ENCODE measurements at places on chromosomes 5 and 9.
A peak's percentile ranks its signal among the peaks of the same experiment; 100 is the strongest.

GRCh38 chr5:115940080-115940810 lies 22.0 kb upstream of the LVRN start:
- no peak for DNase-seq

GRCh38 chr9:76216161-76216649 lies 178.0 kb downstream of the RFK start:
- DNase-seq = no peak

DNA sequence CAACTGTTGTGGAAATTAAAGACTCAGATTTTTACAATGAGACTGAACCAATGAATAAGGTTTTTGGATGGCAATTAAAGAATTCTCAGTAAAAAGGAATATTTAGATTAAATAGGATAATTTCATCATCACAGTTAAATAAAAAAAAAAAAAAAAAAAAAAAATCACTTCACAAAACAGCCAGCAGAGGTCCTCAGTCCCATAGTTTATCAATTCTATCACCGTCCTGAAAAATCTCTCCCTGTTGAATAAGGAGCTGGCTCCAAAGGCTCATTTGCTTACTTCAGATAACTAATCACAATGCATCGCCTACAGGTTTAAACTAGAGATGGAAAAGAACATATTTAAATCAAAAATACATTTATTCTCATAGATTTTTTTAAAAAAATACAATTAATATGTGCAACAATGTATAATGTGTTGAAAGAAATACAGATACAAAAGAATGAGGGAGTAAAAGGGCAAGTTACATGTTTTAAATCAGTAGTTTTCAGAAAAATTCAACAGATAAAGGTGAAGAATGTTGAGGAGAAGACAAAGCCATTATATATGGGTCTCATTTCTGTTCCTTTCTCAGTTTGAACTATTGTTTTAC lies 175.8 kb upstream of the CHD1 start:
- no peak for DNase-seq

DNA sequence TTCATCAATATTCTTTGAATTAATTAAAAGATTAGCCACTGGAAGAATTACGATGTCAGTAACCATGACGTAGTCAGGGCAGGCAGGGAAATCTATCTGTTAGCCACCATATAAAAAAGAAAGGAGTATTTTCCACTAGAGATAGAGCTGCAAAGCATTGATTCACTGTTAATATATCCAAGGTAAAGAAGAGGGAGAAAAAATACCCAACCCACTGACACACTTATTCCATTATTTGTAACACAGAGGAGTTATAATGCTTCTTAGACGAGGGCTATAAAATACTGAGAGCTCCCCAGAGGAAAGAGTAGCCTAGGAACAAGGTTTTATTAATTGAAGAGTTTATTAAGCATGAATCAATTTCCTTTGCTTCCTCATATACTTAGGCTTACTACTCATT lies 382.2 kb upstream of the CDH6 start:
- DNase-seq = no peak

DNA sequence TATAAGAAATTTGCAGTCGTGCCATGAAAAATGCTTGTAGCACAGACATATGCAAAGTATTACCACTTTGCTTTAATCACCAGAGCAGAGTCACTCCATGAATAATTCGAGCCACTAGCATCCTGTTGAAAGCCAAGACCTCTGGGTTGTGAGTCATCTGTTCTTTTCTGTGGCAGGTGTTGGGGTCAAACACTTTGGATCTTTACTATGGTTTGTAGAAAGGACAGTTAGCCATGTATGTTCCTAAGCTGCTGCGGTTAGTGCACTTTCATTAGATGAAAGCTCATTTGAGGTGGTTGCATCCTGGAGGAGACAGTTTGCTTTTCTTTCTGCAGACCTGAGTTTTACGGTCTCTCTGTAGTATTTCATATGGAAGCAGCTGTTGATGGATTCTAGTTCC lies 223.7 kb downstream of the DMRT2 start:
- DNase-seq = no peak

- DNase-seq = no peak
Observed at GRCh38 chr5:166379517-166379916, 1911.9 kb upstream of the WWC1 start.

GRCh38 chr9:22102146-22103053 lies 93.3 kb upstream of the CDKN2B start:
- no peak for DNase-seq

DNA sequence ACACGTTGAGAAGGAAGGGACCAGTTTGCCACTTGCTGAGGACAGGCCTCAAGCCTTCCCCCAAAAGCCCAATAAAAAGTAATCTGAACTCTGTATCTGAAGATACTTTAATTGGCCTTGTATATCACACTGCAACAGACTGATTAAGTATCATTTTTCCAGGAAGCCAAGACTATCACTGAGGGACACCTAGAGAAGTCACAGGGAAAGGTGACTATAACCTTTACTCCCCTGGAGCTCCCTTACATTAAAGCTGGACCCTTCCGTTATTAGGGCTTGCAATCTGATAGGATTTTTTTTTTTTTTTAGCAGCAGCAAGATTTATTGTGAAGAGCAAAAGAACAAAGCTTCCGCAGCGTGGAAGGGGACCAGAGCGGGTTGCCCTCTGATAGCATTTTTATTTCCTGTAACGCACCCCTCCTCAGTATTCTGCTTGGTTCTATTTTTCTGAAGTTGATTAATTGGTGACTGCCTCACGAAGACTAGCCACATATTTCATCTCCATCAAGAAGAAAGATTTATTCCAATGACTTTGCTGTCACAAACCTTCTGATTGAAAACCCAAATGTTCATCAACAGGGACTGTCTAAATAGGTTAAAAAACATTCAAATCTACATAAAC lies 2.7 kb downstream of the CDC14B start:
- DNase-seq = no peak

GRCh38 chr5:160702311-160702803 lies 149.7 kb downstream of the ATP10B start:
- DNase-seq = no peak

DNA sequence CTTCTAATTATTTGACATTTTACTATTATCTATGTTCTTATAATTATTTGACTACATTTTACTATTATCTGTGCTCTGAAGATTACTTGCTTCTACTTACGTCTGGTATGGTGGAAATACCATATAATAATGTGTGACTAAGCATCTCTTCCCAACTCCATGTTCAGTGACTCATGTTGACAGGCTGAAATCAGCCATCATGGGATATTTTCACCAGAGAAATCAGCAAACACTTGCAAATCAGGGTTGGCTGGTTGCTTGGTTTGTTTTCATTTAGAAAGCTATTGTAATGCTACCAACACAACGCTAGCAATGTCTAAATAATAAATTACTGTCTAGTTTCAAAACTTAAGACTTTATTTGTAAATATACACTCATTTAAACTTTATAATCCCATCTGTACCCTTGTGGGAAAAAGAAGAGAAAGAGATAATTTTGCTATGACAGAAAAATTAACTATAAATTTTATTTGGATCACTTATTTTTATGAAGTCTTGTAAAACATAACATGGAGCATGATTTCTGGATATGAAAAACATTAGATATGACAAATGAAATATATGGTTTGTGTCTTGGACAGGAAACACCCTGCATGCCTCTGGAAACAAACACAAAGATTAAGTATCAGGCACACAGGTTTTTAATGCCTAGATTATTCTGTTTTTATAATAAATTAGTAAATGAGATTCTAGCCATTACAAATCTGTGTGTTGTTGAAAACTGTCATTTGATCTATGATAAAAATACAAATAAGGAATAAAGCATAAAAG lies 337.6 kb downstream of the BNC2 start:
- no peak for DNase-seq

DNA sequence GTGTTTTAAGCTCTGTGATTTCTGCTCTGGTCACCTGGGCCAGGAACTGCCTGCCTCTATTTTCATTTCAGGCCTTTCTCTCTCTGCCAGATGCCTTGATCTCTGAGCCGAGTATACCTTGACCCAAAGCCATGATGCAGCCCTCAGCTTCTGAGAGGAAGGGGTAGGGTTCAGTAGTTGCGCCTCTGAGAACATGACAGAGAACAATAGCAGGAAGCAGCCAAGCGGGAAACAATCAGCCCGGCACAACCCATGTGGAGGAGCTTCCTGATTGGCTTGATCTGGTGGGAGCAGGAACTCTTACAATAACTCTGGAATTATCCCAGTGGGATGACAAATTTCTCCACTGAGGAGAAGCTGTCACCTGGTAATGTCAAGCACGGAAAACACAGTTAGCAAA lies 127.4 kb downstream of the PALM2AKAP2 start:
- no peak for DNase-seq

DNA sequence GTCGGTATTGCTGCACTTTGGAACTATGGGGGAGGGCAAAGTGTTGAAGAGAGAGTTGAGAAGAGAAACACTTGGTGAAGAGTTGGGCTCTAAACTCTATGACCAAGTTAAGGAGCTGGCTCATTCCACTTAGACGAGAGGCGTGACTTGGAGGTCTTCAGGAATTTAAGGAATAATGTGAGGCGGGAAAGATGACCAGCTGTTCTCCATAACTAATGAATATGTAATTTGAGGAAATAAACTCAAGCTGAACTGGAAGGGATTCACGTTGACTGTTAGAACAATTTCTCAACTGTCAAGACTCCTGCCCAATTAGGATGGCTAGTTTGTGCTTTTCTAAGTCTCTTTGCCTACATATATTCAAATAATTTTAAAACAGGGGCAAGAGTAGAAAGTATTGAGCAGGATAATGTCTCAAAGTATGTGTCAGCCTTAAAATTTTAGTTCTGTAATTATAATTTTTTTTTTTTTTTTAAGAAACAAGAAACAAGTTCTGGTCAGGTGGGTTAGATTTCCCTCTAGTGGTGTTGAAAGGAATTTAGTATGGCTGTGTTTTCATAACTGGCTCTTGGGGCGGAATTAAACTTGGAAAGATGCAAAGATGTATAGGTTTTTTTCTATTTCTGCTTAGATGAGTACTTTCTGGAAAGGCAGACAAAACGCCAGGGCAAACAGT lies 33.4 kb downstream of the TMEM252 start:
- DNase-seq = no peak

DNA sequence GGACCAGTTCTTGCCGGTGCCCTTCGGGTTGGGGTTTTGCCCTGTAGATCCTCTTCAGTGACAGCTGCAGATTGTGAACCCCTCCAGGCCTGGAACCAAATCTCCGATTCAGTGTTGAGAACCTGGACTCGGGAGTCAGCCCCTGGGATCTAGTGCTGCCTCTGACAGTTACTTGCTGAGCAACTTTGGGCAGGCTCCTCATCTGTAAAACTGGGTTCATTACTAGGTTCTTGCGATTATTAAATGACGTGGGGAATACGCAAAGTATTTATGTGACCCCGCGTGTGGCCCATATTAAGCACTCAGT lies 600 bp downstream of the ERCC6L2 start:
- no peak for DNase-seq

- no peak for DNase-seq
Observed at GRCh38 chr9:121636341-121636865, 15.0 kb upstream of the DAB2IP start.

DNA sequence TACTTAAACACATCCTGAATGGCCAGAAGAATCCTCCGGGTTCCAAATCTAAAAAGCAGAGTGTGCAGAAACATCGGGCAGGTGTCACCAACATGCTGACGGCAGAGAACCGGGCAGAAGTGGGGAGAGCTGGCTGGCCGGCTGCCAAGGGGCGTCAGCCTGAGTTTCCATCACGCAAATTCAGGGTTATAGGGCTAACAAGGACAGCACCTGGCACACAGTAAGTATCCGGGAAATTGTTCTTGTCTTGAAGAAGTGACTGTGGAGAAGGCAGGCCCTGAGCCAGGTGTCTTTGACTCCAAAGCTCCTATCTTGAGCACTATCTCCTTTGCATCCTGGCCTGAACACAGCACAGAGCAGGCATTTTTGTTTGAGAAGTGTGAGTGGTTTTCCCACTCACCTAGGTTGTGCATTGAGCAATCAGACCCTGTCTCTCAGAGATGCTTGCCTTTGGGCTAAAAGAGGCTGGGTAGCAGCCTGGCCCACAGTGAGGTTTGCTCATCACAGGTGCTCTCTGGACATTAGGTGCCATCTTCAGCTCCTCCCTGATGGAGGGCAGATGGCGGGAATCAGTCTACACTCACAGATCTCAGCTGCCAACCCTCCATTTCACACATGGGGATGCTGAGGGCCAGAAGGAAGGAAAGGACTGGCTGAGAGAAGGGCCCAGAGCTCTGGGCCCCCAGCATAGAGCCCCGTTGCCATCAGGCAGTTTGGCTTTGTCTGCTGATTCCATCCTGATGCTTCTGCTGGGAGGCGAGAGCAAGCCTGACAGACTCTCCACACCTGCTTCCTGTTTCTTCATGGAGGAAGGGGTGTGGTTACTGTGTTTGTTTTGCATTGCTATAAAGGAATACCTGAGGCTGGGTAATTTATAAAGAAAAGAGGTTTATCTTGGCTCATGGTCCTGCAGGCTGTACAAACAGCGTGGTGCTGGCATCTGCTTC lies 52.8 kb downstream of the WHRN start:
- DNase-seq = peak; percentile 41

DNA sequence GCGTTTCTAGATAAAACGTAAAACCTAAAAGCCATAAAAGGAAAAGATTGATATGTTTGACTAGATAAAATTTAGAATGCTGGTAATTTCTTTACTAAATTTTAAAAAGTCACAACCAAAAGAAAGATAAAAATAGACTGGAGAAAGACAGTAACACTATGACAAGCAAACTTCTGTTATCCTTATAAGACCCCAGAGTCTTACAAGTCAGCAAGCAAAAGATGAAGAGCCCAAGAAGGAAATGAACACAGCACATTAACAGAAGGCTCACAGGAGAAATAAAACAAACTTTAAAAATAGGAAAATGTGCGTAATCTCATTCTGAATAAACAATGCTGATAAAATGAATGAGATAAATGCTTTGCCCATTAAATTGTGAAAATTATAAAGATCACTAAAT lies 29.7 kb downstream of the IL7R start:
- DNase-seq = no peak

DNA sequence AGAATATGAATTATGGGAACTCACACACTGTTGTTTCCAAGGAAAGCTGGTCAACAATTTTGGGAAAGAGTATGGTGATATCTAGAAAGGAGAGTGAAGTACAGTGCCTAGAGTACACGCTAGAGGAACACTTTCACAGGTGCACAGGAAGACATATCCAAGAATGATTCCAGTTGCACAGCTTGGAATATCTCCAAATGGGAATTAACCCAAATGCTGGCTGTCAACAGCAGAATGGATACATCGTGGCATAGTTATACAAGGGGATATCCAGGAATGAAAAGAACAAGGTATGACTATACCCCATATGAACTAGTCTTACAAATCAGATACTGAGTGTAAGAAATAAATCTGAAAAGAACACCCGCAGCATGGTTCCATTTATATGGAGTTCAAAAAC lies 231.3 kb downstream of the FSTL4 start:
- DNase-seq = no peak

GRCh38 chr9:69019808-69020207 lies 5.9 kb upstream of the PRKACG start:
- no peak for DNase-seq

- DNase-seq = no peak
Observed at GRCh38 chr9:93346231-93347112, 105.0 kb upstream of the FAM120A start.

GRCh38 chr5:107028938-107029337 lies 641.8 kb downstream of the EFNA5 start:
- DNase-seq = no peak

GRCh38 chr9:113160571-113160970 lies 9.8 kb downstream of the SLC31A2 start:
- no peak for DNase-seq

- no peak for DNase-seq
Observed at GRCh38 chr9:104772714-104773510, 9.0 kb downstream of the NIPSNAP3B start.

GRCh38 chr5:142433526-142434321 lies 108.9 kb upstream of the SPRY4 start:
- DNase-seq = no peak
